ENCODE measurements at places on chromosomes 12 and 14.
A peak's percentile ranks its signal among the peaks of the same experiment; 100 is the strongest.

GRCh38 chr12:69338120-69338859, 9.9 kb upstream of the LYZ start:
- DNase-seq: no peak

GRCh38 chr14:56244138-56244789, 126.1 kb downstream of the PELI2 start:
- DNase-seq: no peak

- peak; percentile 65 for DNase-seq
Measured at GRCh38 chr14:25150934-25151790, 101.2 kb upstream of the STXBP6 start.

- DNase-seq: no peak
Measured at GRCh38 chr12:124795081-124795948, 68.3 kb downstream of the SCARB1 start.

- DNase-seq: no peak
Measured at GRCh38 chr12:60704171-60704914, 1108.5 kb downstream of the SLC16A7 start.

GRCh38 chr12:8692573-8692972, 5.2 kb upstream of the RIMKLB start:
- peak; percentile 85 for DNase-seq

GRCh38 chr12:81245907-81246570, 168.2 kb downstream of the ACSS3 start:
- DNase-seq: no peak

DNA sequence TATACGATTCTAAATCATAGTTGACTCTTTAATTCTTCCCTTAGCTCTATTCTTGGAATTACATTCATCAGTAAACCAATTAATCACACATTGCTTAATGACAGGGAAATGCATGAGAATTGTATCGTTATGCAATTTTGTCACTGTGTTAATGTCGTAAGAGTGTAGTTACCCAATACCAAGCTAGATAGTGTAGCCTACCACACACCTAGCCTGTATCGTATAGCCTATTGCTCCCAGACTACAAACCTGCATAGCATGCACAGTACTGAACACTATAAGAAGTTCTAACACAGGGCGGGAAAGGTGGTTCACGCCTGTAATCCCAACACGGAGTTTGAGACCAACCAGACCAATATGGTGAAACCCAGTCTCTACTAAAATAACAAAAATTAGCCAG, 24.7 kb downstream of the HNRNPC start:
- DNase-seq: no peak

- DNase-seq: no peak
Measured at GRCh38 chr12:105032703-105033357, 46.7 kb downstream of the NOPCHAP1 start.

GRCh38 chr14:81219759-81220579, 790 bp downstream of the GTF2A1 start:
- DNase-seq: peak; percentile 90

- no peak for DNase-seq
Measured at GRCh38 chr14:101635749-101636560, 74.7 kb downstream of the DIO3 start.

- no peak for DNase-seq
Measured at GRCh38 chr14:65439117-65439516, 26.6 kb downstream of the FUT8 start.

GRCh38 chr14:31258427-31259039, 50.9 kb upstream of the HECTD1 start:
- DNase-seq: no peak

- peak; percentile 98 for DNase-seq
Measured at GRCh38 chr12:53180931-53181645, 363 bp upstream of the CSAD start.

DNA sequence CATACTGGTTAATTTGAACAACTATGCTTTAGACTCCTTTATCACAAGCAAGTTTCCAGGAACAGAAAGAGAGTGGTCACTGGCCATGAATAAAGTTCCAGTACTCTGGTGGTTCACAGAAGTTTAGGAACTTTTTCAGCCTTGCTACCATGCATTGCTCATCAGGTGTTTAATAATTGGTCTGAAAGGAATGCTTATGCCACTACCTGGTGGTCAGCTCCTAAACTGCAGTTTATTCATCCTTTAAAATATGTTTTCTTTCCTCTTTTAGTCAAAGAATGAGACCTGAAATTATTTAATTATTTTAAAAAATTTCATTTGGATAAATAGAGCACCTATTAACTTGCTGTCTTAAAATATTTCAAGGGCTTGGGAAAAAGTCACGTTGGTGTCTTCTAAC, 260.1 kb upstream of the OR4E1 start:
- DNase-seq: no peak

DNA sequence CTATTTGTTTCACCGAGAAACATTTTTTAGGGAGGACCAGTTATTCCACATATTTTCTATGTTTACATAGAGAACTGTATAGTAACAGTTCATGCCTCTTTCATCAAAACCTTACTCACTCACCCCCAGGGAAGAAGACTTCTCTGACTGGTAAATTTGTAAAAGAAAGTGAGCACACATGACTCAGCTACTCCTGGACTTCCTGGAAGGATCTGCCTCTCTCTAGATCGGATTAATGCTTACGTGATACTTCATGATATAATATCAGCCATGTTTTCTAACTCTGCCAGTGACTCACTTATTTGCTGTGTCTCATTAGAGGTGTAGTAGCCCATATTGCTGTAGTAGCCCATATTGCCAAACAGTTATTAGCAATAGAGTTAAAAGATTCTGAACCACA, 494.3 kb upstream of the ATXN7L3B start:
- DNase-seq: no peak

GRCh38 chr14:101174522-101174838, 271.0 kb upstream of the RTL1 start:
- peak; percentile 90 for DNase-seq

- peak; percentile 79 for DNase-seq
Measured at GRCh38 chr14:75561013-75561432, 17.4 kb upstream of the FLVCR2 start.

- DNase-seq: no peak
Measured at GRCh38 chr12:3483089-3483488, 7.9 kb upstream of the PRMT8 start.

DNA sequence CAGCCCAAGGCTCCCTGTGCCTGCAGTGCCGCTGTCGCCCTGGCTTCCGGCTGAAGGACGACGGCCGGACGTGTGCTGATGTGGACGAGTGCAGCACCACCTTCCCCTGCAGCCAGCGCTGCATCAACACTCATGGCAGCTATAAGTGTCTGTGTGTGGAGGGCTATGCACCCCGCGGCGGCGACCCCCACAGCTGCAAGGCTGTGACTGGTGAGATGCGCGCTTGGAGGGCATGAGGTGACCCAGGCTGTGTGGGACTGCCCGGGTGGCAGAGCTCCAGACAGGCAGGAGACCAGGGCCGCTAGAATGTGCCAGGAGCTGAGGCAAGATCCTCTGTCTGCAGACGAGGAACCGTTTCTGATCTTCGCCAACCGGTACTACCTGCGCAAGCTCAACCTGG, 19.6 kb upstream of the NXPH4 start:
- no peak for DNase-seq

GRCh38 chr12:1779783-1780182, 40.6 kb upstream of the LRTM2 start:
- no peak for DNase-seq

DNA sequence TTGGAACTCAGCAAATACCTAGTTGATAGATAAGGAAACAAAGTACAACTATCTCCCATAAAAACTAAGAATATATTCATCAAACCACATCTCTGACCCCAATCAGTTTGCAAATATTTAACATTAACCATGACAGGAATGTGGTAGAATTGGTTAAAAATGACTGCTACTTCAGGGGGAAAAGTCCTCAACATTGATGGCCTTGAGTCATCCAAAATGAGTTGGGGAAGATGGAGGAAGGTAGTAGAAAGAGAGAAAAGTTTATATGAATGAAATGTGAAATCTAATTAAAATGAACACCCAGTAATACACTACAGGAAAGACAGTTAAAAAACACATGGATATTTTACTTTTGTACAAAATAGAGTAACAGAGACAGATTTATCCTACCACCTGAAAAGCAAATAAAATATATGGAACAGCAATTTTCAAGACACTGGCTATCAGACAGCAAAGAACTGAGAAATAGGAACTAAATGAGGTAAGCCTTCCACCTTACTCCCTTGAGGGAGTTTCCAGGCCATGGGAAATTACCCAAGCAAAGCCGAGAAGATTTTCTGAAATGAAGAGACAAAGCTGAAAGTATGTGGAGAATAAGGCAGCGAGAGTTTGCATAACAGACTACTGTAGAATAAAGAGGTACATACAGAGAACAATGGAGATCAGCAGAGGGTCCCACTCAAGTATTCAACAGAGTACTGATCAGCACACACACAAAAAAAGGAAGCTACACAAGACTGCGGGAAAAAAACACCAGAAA, 49.6 kb downstream of the TC2N start:
- DNase-seq: no peak

- no peak for DNase-seq
Measured at GRCh38 chr12:119340578-119340977, 6.0 kb downstream of the CCDC60 start.

All from NCI-H1417 (cell line).